Stimulated activated CD4-positive, alpha-beta T cell treated with anti-CD3 and anti-CD28 coated beads, Interleukin-12 subunit alpha, Interleukin-12 subunit beta, amount 100 ng/mL, for 48 hours (primary cell): ENCODE measurements at places on chromosomes 2 and 18.
A peak's percentile ranks its signal among the peaks of the same experiment; 100 is the strongest.

GRCh38 chr2:11764359-11764758 lies 17.9 kb downstream of the LPIN1 start:
- DNase-seq, result no peak

DNA sequence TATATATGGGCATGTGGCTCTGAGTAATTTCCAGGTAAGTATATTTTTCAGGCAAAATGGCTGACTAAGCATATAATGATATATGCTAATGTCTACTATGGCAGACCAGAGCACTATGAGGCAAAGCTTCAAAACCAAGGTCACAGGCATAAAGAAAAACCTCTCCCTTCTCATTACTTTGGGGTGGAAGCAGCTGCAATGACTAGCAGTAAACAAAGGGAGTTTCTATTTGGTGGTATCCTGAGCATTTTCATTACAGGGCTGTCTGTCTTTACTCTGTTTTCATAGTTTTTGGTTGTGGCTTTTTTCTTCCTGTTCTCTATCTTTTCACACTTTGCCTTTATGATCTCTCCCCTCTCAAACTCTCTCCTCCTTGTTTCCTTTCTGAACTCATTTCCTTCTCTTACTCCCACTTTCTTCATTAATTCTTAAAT lies 15.6 kb downstream of the PDE6D start:
- no peak for DNase-seq

DNA sequence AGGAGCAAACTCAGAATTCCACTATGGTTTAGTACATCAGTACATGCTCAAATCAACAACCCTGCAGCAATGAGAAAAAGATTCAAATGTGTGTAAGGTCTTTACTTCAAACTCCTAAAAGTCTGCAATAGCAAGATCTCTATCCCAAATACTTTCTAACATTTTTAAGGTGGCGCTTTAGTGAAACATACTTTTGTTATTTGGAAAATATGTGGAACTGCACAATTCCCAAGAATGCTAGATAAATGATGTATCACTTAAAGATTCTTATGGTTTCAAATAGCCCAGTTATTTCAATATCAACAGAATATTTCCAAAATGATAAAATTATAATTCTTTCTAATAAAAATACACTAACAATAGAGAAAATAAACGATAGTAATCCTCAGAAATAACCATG lies 227.6 kb upstream of the SMAD7 start:
- no peak for DNase-seq

GRCh38 chr2:25845843-25846505 lies 32.3 kb downstream of the ASXL2 start:
- DNase-seq, result no peak

DNA sequence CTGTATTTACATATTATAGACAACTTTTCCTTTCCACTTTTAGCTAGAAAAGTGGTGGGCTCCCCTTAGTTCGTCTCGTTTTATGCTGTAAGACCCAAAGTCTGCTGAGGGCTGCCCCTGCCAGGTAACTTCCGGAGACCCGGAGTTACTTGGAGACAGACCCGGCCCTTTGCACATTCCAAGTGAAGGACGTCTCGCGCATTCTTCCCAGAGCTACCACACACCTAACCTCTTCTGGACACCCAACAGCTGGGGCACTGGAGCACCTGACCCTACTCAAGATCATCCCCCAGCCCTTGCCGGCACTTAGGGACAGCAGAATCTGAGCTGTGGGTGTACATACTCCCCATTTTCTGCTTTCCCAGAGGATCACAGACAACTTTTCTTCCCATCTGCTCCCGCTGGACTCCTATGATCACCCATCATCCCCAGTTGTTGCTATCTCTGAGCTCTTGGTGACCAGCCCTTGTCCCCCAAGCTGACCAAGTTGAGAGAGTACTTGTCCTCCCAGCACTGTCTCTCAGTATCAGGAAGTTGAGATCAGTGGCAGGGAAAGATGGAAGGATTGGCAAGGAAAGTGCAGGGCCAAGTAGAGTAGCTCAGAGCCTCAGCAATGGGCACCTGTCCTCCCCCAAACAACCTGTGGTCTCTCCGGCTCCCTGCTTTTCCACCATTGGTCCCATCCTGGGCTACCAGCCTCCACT lies 8.4 kb upstream of the SATB2 start:
- no peak for DNase-seq

GRCh38 chr2:62884514-62884913 lies 166.1 kb upstream of the OTX1 start:
- no peak for DNase-seq

- no peak for DNase-seq
Observed at GRCh38 chr18:54872681-54873080, 44.4 kb downstream of the RAB27B start.

GRCh38 chr2:236575510-236575909 lies 5.9 kb downstream of the ACKR3 start:
- no peak for DNase-seq

- DNase-seq, result no peak
Observed at GRCh38 chr2:63729831-63730230, 111.9 kb upstream of the UGP2 start.

GRCh38 chr2:13638181-13638580 lies 921.4 kb downstream of the TRIB2 start:
- no peak for DNase-seq

DNA sequence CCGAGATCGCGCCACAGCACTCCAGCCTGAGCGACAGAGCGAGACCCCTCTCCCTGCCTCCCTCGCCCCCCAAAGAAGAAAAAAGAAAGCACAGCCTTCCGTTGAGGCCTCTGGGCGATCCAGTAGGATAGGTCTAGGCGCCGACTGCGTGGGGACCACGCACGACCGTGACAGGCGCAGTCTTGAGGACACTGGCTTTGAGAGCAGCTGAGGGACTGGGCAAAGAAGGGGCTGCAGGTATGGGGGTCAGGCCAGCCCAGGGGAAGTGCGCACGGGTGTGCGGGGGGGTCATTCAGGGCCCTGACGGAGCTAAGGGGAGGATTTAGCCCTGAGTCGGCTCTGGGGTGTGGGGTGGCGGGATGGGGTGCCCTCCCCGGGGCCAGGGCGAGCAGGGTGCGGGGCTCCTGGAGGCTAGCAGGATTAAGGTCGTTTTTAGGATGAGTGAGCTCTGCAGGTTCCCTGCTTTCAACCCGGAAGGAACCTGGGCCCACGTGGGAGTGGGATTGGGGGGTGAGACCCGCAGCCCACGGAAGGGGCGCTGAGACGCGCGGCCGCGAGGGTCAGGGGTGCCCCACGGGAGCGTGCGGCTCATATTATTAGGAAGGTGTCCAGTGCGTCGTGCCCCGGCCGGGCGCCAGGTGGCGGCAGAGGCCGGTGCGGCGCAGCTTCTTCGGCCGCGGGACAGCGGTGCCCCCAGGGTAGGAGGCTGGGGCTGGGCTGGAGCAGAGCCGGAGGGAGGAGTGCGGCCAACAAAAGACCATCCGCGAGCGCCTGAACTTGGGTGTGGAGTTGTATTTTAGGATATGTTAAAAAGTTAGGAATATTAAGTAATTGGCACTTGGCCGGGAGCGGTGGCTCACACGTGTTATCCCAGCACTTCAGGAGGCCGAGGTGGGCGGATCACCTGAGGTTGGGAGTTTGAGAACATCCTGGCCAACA lies 20.5 kb upstream of the ZNF236 start:
- no peak for DNase-seq

GRCh38 chr2:112156152-112156986 lies 18.2 kb downstream of the FBLN7 start:
- DNase-seq, result peak; percentile 46

- no peak for DNase-seq
Observed at GRCh38 chr2:126811101-126811500, 87.6 kb upstream of the TEX51 start.

- no peak for DNase-seq
Observed at GRCh38 chr2:119204525-119204924, 19.1 kb upstream of the STEAP3 start.

DNA sequence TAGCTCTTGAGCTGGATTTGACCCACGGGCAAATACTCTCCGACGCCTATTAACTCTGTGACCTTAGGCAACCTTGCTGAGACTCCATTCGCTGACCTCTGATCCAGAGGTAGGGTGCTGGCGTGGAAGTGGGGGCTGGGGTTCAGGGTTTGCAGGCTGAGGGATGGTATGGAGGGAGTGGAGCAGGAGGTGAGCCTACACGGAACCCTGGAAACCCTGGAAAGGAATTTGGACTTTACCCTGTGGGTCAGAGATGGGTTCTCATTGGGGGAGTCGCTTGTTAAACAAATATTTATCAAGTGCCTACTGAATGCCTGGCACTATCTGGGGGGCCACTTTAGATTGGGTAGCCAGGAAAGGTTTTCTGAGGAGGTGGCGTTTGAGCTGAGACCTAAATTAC lies 58.2 kb upstream of the FZD7 start:
- no peak for DNase-seq

GRCh38 chr18:59582395-59582794 lies 114.8 kb downstream of the CCBE1 start:
- DNase-seq, result no peak

DNA sequence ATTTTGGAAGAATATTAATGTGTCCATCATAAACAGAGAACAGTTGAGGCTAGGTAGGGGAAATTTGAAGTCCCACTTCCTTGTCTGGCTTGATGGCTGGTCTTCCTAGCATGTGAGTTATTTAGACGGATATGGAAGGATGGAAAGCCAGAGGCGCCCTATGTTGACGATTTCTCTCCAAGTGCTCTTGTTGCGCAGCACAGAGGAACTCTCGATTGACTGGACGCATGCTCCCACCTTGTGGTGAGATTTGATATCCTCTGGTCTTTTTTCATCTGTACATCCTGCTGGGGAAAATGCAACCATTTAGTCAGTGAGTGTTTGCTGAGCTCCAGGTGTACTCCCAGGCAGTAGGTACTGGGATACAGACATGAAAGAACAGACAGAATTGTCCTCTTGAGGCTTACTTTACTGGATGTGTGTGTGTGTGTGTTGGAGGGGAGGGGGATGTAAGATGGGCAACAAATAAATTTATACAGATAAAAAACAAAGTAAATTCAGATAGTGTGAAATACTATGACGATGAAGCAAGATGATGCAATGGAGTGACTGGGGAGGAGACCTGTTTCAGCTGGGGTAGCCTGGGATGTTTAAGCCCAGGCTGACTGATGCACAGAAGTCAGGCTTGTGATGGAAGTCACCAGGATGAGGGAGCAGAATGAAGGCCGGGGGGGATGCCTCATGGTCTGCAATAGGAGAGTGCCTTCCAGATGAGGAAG lies 137.2 kb downstream of the TRIM43 start:
- peak; percentile 10 for DNase-seq

- no peak for DNase-seq
Observed at GRCh38 chr2:70959271-70959761, 19.1 kb upstream of the ANKRD53 start.

GRCh38 chr18:31581498-31582197 lies 10.0 kb upstream of the TTR start:
- no peak for DNase-seq

- DNase-seq, result no peak
Observed at GRCh38 chr2:3585261-3586109, 9.4 kb upstream of the COLEC11 start.

- DNase-seq, result no peak
Observed at GRCh38 chr2:64376926-64377325, 77.0 kb upstream of the LGALSL start.

DNA sequence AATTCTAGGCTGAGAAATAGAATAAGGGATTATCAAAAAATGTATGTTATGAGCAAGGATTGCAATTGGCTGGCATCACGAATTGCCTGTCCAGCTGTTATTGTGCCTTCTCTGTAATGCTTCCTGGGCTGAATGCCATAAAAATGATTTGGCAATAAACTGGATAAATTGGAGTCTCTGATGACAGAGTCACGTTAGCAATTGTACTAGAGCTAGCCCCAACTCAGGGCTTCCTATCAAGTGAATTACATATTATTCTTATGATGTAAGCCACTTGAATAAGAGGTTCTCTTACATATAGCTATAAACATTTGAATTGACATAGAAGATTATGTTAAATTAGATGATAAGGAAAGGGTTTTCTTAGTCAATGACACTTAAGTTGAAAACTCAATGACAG lies 607.5 kb upstream of the REG3G start:
- no peak for DNase-seq

DNA sequence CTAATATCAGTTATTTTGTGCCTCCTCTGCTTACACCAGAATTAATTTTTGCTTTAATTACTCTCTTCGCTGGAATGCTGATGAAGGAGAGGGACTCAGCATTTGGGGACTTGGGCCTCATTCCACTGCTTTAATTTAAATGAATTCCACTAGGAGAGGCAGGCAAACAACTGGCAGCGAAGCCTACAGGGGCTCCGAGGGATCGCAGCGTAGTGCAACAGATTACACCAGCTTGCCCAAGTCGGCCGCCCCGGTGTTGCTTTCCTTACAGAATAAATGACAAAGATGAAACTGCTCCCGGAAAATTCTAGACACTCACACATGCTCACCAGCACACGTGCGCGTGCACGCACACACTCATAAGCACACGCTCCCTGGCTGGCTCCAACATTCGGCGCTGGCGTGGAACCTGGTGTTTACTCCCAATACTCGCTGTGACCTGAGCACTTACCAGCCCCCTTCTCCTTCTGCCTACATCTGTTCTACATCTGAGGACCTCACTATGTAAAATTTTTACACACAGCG lies 175.4 kb downstream of the ZNF521 start:
- no peak for DNase-seq

DNA sequence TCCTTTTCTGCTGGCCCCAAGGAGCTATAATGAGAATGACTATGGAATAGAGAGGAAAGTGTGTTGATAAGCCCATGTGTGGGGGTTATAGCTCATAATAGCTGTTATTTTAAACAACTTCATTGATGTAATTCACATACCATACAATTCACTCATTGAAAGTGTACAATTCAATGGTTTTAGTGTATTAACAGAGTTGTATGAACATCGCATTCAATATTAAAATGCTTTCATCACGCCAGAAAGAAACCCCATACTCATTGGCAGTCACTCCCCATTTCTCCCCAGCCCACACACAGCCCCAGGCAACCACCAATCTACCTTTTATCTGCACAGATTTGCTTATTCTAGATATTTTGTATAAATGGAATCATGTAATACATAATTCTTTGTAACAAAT lies 139.6 kb upstream of the CYP1B1 start:
- DNase-seq, result no peak

- no peak for DNase-seq
Observed at GRCh38 chr18:2843146-2843545, 3.7 kb upstream of the EMILIN2 start.

GRCh38 chr2:43038696-43039094 lies 187.7 kb downstream of the ZFP36L2 start:
- DNase-seq, result no peak

DNA sequence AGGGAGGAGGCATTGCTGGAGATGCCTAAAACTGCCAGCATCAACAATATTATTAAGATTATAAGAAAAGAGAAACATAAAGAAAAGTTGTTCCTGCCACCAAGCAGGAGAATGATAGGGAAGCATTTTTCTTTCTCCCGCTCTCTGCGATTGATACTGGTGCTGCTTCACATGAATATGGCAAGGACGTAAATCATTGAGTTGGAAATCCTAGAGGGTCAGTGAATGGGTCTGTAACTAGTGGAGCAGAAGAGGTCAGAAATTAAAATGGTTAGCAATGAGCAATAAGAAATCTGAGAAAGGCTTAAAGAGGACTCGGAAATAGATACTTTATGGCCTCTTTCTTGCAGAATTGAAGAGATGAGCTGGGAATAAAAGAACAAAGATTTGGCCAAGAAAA lies 631.7 kb downstream of the BCL11A start:
- no peak for DNase-seq

- DNase-seq, result no peak
Observed at GRCh38 chr2:135208016-135208415, 155.9 kb downstream of the RAB3GAP1 start.

GRCh38 chr2:190649035-190649797 lies at the start of gene NAB1:
TSS of gene NAB1 (plus strand) at chr2:190649083. CDS start at chr2:190659177, 10,094 bp downstream.
- peak; percentile 34 for DNase-seq
